ENCODE measurements at places on chromosomes 5 and 9.

DNA sequence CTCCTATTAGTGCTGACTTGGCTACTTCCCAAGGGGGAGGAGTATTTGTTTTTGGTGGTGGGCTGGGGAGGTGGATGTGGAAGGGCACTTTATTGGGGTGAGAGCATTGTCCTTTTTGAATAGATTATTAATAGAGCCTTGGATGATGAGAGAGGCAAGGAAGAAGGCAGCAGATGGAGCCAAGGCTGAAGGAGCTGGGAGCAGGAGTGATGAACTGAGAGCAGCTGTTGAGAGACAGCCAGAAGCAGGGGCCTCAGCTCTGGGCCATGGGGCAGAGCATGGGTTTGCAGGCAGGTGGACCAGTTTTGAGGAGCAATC, 29.6 kb downstream of the RGS3 start:
- DNase-seq: no peak

- no peak for DNase-seq
Observed at GRCh38 chr5:9387879-9388278, 158.0 kb downstream of the SEMA5A start.

- no peak for DNase-seq
Observed at GRCh38 chr9:124282442-124283227, 24.9 kb downstream of the NEK6 start.

DNA sequence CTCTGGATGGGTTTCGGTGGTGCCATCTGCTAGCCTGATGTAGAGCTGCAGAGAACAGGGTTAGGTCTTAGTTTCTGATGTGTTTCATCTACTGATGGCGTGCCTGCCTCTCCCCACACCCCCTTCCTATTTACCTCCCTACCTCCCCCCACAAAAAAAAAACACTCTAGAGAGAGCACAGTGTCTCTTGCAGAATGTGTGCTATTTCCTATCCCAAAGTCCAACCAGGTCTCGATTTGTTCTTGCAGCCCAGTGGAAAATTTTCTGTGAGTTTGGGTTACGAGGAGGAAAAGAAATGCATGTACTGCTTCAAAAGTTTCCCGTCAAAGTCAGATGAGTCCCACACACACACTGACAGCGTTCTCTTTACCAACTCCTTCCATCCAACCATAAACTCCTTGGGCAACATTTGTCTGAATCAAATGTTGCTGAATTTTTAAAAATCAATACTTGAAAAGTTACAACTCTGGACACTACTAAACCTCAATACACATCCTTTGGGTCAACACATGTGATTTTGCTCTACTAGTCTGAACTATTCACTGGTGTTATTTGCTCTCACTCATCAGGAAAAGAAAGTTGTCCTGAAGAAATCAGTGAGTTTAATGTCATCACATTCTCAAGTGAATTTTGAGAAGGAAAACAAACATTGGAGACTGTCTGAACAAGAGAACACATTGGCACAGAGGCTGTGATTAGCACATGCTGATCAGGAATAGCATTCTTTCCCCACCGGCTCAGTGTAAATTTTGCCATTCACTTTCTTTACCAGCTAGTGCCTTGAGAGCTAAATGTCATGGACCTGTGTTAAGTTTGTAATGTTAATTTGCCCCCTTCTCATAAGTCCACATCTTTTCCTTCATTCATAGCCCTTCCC, 84.1 kb downstream of the MAMDC2 start:
- no peak for DNase-seq

- no peak for DNase-seq
Observed at GRCh38 chr9:137146527-137146918, 7.6 kb downstream of the GRIN1 start.

DNA sequence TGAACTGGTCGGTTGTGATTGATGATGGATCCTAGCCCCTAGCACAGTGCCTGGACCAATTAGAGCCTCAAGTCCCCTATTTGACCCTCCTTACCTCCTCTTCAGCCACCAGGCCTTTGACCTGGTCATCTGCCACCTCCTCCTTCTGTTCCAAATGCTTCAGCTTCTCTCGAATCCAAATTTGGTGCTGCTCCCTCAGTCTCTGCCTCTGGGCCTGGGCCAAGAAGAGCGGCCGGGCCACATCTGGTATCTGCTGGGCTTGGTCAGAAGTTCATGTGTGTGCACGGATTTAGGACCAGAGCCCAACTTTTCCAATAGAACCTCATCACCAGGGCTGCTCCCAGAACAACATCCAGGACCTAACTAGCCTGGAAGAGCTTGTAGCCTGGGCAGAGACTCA, 6.5 kb downstream of the SLC35A4 start:
- no peak for DNase-seq

DNA sequence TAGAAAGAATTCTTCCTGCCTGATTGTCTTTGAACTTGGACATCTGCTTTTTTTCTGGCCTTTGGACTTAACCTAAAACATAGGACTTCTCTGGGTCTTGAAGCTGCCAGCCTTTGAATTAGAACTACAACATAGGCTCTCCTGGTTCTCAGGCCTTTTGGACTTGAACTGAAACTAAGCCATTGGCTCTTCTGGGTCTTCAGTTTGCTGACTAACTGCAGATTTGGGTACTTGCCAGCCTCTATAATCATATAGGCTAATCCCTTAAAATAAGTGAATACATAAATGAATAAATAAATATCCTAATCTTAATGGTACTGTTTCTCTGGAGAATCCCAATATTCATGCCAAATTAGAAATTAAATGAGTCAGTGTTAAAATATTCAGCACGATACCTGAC, 473.4 kb upstream of the PAPPA start:
- no peak for DNase-seq

DNA sequence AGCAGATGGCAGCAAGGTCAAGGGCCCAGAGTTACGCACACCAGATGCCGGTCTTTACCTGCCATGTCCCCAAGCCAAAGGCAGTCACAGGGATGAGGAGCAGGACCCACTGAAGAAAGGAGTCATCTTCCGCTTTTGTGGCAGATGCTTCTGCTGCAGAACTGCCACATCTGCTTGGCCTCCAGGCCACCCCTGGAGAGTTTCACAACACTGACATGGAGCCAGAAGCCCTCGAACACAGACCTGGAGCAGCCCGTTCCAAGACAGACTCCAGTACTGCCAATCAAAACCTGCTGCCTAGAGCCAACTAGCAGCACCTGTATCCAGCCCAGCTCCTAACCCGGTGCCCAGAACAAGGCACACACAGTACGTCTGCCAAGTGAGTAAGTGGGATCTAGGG, 1.5 kb downstream of the SURF1 start:
- no peak for DNase-seq

- no peak for DNase-seq
Observed at GRCh38 chr5:54148858-54149257, 161.5 kb downstream of the ARL15 start.

GRCh38 chr5:35618304-35618636, 607 bp downstream of the SPEF2 start:
- DNase-seq: no peak

DNA sequence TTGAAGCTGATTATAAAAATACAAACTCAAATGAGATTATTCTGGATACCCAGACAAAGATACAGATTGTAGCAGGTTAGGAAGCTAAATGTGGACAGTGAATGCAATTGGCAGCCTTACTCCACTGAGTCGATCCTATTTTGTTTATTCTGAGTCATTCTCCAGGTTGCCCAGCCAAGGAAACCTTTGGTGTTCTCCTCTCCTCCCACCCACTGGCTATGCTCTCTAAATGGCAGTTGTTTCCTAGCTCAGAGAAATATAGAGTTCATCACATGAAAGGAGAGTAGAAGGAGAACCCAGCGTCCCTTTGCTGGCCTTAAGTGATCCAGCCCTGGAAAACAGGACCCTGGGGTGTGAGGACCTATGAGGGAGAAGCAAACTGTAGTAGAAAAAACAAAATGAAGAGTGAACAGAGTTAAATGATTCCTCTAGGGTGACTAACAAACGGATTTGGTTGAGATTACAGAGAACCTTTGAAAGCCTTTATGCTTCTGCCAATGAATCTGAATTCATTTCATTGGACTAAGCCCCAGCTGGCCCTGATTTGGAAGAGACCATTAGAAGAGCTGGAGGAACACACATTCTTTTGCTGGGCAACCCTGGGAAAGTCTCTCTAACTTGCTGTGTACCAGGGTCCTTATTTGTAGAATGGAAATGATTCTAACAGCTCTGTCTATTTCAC, 95.1 kb downstream of the BRINP1 start:
- DNase-seq: no peak

DNA sequence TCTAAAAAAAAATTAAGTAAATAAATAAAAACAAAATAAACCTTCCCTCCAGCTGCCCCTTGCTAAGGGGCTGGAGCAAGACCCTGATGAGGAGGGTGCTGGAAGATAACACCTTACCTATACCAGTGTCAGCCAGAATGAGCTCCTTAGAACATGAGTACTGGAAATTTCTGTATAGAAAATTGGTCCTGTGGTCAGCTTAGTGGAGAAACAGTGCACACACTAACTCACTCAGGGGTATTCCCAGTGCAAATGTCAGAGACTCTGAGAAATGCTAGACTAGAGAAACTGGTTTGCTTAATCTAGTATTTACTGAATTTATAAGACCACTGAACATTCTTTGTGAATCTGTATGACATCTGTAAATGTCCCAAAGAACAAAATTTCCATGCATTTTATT, 62.1 kb upstream of the CTXN3 start:
- no peak for DNase-seq

DNA sequence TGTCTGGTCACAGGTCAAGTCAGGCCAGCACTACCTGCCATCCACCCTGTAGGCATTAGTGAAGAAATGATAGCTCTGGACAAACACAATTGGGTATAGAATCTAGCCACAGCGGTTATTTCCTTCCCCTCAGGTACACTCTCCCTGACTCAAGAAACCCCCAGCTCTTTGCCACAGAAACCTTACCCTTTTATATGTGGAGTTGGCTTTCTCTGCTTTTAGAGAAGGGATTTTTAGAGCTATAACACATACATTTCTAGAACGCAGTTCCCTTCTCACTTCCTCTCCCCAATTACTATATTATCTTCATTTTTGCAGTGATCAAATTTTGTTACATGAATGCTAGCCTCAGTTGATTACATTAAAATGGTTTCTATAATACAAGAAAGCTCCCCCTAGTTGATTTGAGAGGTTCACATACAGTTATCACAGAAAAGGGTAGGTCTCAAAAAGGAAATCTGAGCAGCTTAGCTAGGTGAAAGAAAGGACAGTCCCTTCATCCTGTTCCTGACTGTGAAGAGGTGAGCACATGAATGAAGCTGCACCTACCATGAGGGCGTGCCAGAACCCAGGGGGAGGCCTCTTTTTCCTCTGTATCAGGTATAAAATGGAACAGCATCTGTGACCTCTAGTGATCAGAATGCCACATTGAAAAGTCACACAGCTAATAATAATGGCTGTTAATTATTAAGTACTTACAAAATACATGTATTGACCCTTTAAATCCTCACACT, 425.6 kb downstream of the KIAA0825 start:
- DNase-seq: no peak

GRCh38 chr5:134549714-134550113, 24.2 kb downstream of the JADE2 start:
- DNase-seq: no peak

DNA sequence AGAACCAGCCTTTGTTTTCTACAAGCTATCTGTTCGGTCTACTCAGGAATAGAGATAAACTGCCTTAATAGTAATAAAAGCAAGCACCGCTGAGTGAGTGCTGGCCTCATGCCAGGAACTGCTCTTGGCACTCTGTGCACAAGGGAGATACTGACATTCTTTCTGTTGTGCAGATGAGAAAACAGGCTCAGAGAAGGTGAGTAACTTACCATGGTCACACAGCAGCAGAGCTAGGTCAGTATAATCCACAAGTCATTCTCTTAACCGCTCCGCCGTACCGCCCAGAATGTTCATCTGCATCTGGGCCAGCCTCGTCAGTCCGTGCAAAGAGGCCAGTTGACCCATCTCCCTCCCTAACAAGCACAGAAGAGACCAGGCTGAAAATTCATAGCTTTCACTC, 27.4 kb downstream of the QRFP start:
- no peak for DNase-seq

DNA sequence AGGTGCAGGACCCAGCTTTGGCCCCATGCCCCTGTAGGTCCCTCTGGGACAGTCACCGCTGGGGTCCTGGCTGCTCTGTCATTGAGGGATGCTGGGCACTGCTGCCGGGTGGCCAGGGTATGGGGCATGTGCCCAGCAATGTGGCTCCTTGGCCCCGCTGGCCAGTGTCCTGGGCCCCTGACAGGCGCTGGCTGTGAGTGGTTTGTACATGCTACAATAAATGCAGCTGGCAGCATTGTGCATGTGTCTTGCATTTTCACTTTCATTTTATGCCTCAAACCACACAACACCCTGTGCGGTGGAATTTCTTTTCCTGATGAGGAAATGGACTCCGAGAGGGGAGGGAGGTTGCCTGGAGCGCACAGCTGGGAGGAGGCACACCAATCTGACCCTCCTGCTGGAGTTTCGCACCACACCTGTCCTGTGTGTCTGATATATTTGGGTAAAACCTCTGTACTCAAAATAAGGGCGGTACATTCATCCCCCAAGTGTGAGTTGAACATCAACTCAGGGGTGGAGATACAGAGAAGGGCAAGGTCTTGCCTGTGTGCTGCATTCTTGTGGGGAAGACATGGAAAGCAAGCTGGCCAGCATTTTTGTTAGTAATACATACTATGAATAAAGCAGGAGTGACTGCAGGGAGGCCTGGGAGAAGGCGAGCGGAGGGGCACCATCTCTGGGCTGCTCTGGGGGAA, 11.7 kb downstream of the TSPAN17 start:
- peak; percentile 27 for DNase-seq

DNA sequence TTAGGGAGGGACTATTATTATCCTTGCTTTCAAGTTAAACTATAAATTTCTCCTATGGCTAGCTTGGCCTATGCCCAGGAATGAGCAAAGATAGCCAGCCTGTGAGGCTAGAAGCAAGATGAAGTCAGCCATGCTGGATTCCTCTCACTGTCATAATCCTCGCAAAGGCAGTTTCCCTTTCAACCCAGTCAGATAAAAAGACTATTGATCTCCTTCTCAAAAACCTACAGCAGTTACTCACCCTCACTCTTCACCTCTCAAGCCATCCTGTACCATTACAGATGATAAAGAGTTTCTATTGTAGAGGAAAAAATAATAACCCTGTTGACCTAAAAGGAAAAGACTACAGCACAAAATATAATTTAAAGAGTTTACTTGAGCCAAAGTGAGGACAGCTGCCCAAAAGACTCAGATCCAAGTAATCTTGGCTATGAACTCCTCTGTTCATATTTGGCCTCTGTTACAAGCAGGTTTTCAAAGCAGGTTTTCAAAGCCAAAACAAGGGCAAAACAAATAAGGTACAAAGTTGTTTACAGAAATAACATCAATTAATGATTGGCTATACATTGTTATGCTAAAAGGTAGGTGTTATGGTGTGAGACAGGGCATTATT, 41.7 kb downstream of the KCNV2 start:
- no peak for DNase-seq

- DNase-seq: no peak
Observed at GRCh38 chr5:98961665-98962344, 33.0 kb upstream of the CHD1 start.
